ENCODE measurements at places on chromosomes 13 and 19. TPM values are rescaled to one million over a fixed set of nuclear protein-coding genes. Genes with fewer than 3 reads are reported as not detected.

The NLRP12 gene
- total RNA-seq = not detected

- peaks cover 3% of the 10 kb centered on the region for H3K4me1 ChIP-seq
- no peak overlapping the region for H3K27ac ChIP-seq
- no peak for DNase-seq
- H3K4me3 ChIP-seq = no peak overlapping the region
- peaks cover 15% of the 10 kb centered on the region for H3K27me3 ChIP-seq
Measured at GRCh38 chr19:5838353-5839064, 993 bp downstream of the FUT6 start.

The N4BP2L1 gene
- total RNA-seq = 20.0 TPM

DNA sequence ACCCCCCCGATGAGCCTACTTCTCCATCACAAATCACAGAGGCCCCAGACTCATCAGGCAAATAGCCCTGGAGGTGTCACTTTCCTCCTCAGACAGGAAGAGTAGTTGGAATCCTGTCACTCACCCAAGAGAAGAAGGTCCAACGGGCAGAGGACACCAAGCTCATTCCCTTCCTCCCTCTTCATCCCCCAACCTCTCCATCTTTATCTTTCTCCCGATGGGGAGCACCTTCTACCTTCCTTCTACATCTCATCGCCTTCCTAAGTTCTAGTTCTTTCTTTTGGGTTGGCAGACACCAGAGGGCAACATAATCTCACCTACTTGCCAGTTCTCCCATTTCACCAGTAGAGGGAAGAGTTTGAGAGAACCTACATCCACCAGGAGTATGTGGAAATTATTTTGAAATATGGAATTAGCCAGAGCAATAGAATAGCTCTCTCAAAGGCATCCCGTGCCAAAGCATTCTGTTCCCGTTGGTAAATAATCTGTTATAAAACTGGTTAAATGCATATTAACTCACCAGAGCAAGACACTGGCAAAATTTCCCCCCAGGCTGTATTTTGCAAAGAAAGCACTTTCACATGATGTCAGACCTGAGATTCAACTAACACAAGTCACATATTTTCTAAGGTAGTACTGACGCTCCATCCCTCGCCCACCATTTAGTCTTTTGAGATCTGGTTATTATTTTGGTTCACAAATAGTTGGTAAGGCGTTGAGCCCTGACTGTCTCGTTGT lies 55.0 kb downstream of the ZIC5 start:
- H3K36me3 ChIP-seq = no peaks in the 10 kb centered on the region
- H3K4me3 ChIP-seq = no peak overlapping the region
- H3K27ac ChIP-seq = no peak overlapping the region
- DNase-seq = no peak

DNA sequence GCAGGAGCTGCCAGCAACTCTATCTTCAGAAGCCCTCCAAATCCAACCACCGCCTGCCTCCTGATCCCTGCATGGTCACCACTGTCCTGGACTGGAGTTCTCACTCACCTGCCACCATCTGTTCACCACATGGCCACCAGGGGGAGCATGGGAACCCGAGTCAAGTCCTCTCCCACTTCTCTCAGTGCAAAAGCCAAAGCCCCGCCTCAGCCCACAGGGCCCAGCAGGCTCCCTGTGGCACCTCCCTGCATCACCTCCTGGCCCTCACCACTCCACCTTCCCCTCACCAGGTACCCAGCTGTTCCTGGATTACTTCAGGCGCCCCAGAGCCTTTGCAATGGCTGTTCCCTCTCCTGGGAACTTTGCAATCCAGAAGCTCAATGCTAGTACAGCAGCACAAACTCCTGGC lies 5.3 kb downstream of the DHPS start:
- peaks cover 28% of the 10 kb centered on the region for H3K36me3 ChIP-seq
- peak overlapping the region; percentile 88 for H3K27ac ChIP-seq
- DNase-seq = peak; percentile 88
- H3K4me3 ChIP-seq = no peak overlapping the region
- no peaks in the 10 kb centered on the region for H3K27me3 ChIP-seq

DNA sequence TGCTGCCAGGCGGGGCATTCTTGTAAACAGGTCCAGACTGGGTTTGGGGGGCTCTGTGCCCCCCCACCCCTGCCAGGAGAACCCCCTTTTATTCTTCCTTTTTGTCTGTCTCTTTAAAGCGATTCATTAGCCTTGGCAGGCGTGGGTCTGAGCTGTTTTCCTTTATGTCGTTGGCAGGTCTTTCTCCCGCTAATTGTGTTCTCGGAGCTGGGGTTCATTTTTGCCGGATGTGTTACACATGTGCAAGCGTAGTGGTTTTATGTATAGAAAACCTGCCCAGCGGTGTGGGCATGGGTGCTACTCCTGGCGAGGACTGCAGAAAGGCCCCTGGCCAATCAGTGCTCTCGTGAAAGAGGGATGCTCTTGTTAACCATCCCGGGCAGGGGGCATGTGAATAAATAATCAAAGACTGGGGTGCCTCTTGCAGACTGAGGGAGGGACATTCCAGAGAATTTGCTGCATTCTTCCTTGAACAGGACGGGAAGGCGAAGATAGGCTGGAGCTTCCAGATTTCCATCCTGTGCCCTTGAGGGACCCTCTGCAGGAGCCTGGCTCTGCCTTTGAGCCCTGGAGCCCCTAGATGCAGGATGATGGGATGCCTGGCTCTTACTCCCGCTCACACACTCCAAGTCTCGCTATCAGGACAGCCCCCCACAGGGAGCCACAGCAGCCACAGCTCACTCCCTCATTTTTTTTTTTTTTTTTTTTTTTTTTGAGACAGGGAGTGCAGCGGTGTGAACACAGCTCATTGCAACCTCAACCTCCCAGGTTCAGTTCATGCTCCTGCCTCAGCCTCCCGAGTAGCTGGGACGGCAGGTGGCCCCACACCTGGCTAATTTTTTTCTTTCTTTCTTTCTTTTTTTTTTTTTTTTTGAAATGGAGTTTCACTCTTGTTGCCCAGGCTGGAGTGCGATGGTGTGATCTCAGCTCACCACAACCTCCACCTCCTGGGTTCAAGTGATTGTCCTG lies 14.1 kb downstream of the CARM1 start:
- no peak for DNase-seq
- no peak overlapping the region for H3K4me3 ChIP-seq
- H3K36me3 ChIP-seq = no peaks in the 10 kb centered on the region
- H3K27me3 ChIP-seq = no peaks in the 10 kb centered on the region

The CYP2B6 gene
- total RNA-seq = 2.0 TPM

- H3K27me3 ChIP-seq = no peaks in the 10 kb centered on the region
- no peaks in the 10 kb centered on the region for H3K4me1 ChIP-seq
- no peak for DNase-seq
- H3K4me3 ChIP-seq = no peak overlapping the region
Measured at GRCh38 chr13:85853901-85854663, 54.9 kb upstream of the SLITRK6 start.

The MBD3L2 gene
- not detected for total RNA-seq

The DIAPH3 gene
- total RNA-seq = 11.4 TPM

GRCh38 chr19:46392837-46393236 lies 20.5 kb downstream of the CCDC8 start:
- no peak for DNase-seq
- H3K4me3 ChIP-seq = no peak overlapping the region

The RXFP2 gene
- not detected for total RNA-seq

DNA sequence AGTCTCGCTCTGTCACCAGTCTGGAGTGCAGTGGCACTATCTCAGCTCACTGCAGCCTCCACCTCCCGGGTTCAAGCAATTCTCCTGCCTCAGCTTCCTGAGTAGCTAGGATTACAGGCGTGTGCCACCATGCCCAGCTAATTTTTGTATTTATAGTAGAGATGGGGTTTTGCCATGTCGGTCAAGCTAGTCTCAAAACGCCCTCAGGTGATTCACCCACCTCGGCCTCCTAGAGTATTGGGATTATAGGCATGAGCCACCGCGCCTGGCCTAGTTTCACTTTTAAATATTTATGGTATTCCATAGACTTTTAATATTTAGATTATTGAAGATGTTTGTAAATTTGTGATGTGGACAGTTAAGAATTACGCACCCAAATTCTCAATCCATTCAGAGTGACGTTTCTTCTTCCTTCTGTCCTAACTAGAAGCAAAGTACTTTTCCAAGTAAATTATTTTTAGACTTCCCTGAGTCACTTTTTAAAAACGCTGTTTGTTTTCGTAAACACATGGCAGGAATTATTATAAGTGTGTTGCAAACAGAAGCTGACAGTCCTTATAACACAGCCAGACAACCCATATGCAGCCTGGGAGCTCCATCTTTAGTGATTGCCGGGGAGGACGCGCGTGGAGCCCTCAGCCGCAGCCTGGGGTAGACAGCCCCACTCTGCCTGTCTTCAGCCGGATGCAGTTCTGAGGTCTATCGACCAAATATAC lies 131.7 kb downstream of the ATP11A start:
- H3K4me1 ChIP-seq = peaks cover 5% of the 10 kb centered on the region
- H3K4me3 ChIP-seq = no peak overlapping the region
- no peak for DNase-seq
- no peak overlapping the region for H3K27ac ChIP-seq

DNA sequence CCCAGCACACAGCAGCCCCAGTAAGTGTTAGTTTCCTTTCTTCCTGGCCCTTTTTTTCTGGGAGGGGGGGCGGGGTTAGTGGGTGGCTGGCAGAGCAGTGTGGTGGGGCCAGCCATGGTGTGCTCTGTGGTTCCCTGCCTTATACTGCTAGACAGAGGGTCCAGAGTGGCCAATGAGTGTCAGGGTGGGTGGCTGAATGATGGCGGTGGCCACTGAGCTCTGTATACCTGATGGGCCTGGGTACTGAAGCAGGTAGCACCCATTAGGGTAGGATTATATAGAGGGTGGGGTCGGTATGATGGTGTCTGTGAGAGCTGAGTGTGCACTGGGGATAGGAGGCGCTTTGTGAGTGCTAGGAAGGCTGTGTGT lies 13.8 kb downstream of the CIC start:
- no peak overlapping the region for H3K4me3 ChIP-seq
- no peaks in the 10 kb centered on the region for H3K27me3 ChIP-seq
- DNase-seq = no peak
- no peaks in the 10 kb centered on the region for H3K36me3 ChIP-seq

GRCh38 chr19:48415395-48415794 lies 21.9 kb downstream of the GRIN2D start:
- no peaks in the 10 kb centered on the region for H3K36me3 ChIP-seq
- peaks cover 4% of the 10 kb centered on the region for H3K4me1 ChIP-seq
- H3K4me3 ChIP-seq = no peak overlapping the region
- H3K27ac ChIP-seq = no peak overlapping the region
- no peaks in the 10 kb centered on the region for H3K27me3 ChIP-seq

DNA sequence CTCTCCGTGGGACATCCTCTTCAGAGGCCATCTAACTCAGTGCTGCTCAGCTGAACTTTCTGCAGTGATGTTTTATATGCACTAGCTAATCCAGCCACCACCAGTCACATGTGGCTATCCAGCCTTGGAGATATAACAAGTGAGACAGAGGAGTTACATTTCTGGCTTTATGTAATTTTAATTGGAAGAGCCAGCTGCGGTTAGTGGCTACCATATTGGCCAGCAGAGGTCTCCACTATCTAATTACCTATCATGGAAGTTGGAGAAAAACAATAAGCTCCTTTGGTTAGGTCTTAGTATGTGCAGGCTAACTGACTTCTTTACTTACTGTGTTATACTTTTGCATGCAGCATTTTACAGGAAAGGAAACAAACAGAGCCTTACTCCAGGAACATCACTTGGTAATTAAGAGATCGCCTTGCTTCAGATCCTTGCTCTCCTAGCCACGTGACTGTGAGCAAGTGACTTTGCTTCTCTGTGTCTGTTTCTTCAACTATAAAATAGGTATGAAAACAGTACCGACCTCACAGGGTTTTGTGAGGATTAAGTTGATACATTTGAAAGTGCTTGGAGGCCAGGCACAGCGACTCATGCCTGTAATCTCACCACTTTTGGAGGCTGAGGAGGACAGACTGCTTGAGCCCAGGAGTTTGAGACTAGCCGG lies 1.6 kb upstream of the KLK10 start:
- no peak overlapping the region for H3K27ac ChIP-seq
- H3K4me3 ChIP-seq = no peak overlapping the region
- no peaks in the 10 kb centered on the region for H3K36me3 ChIP-seq

- peaks cover 3% of the 10 kb centered on the region for H3K4me1 ChIP-seq
- no peak overlapping the region for H3K4me3 ChIP-seq
- DNase-seq = no peak
- no peaks in the 10 kb centered on the region for H3K36me3 ChIP-seq
- H3K27ac ChIP-seq = no peak overlapping the region
Measured at GRCh38 chr13:92460479-92460878, 766.1 kb upstream of the GPC6 start.

- H3K36me3 ChIP-seq = no peaks in the 10 kb centered on the region
- no peak overlapping the region for H3K4me3 ChIP-seq
- H3K27me3 ChIP-seq = no peaks in the 10 kb centered on the region
- H3K4me1 ChIP-seq = no peaks in the 10 kb centered on the region
Measured at GRCh38 chr19:32129141-32129540, 216.3 kb upstream of the ZNF507 start.

The SMIM24 gene
- 1.3 TPM for total RNA-seq

DNA sequence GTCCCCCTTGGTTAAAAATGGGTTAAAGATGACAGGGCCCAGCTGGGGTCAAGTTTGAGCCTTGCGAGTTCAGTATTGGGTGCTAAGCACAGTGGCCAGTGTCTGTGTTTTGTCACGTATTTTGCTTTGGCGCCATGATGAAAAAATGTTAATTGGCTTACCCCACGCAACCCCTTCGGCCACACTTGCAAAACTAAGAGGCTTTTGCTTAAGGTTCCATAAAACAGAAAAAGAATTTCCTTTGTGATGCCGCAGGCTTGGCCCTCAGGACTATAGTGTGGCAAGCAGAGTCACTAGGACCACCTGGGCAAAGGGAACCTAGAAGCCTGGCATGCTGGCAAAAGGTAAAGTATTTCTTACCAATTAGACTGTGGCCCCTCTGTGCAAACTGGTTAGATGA lies 20.7 kb downstream of the DPRX start:
- H3K36me3 ChIP-seq = peaks cover 2% of the 10 kb centered on the region
- no peak for DNase-seq
- H3K27me3 ChIP-seq = no peaks in the 10 kb centered on the region
- H3K4me3 ChIP-seq = no peak overlapping the region
- H3K4me1 ChIP-seq = no peaks in the 10 kb centered on the region
- H3K27ac ChIP-seq = no peak overlapping the region

The FCAR gene
- total RNA-seq = not detected

DNA sequence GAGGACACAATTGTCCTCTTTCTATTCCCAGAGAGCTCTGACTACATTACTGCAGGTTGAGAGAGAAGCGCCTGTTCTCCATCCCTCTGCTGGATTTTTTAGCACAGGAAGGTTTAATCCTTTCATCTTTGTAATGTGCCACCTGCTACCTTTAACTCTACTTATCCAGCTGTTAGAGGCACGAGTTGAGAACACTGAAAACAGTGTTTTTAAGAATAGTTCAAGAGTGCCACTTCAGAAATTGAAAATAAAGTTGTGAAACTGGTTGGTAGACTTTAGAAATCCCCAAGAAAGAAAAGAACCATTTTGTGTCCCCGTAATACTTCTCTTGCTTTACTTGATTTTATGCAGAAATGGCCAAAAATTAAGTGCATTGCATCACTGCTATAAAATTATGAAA lies 20.6 kb downstream of the FREM2 start:
- no peak overlapping the region for H3K4me3 ChIP-seq
- H3K27ac ChIP-seq = no peak overlapping the region

All from progenitor cell of endocrine pancreas (in vitro differentiated cells).